ENCODE measurements at places on chromosomes 13 and 19.

GRCh38 chr13:109227344-109227940 lies 558.9 kb downstream of the IRS2 start:
- no peak for DNase-seq

- no peak for DNase-seq
Observed at GRCh38 chr13:24644036-24644435, 36.2 kb upstream of the ATP12A start.

- DNase-seq, result no peak
Observed at GRCh38 chr19:14433554-14434501, 722 bp downstream of the PKN1 start.

- DNase-seq, result peak; percentile 82
Observed at GRCh38 chr13:110561344-110562035, at the start of gene RAB20. TSS of gene RAB20 (minus strand) at chr13:110561722. CDS start at chr13:110561519, 203 bp downstream.
